Activated CD4-positive, alpha-beta T cell treated with anti-CD3 and anti-CD28 coated beads for 24 hours (primary cell): ENCODE measurements at places on chromosomes 5 and 9.
A peak's percentile ranks its signal among the peaks of the same experiment; 100 is the strongest.

DNA sequence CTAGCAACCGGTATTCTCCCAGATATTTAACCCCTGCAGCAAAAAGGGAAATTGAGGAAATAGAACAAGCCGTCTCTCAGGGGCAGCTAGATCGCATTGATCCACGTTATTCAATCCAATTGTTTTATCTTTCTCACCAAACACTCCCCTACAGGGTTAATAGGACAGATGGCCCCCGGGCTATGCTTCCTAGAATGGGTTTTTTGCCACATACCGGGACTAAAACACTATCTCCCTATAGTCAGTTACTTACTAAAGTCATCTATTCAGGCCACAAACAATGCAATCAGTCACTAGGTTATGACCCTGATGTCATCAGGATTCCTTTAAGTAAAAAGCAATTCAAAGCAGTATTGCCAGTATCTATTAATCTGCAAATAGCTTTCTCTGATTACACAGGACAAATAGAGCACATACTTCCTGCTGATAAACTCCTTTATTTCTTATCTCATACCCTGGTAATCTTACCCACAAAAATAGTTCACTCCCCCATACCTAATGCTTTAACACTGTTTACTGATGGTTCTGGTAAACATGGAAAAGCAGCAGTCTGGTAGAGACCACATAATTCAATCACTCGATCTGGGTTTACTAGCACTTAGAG lies 159.0 kb downstream of the CPLANE1 start:
- DNase-seq, result no peak

GRCh38 chr9:92954049-92954861 lies 6.9 kb downstream of the FGD3 start:
- peak; percentile 58 for DNase-seq

DNA sequence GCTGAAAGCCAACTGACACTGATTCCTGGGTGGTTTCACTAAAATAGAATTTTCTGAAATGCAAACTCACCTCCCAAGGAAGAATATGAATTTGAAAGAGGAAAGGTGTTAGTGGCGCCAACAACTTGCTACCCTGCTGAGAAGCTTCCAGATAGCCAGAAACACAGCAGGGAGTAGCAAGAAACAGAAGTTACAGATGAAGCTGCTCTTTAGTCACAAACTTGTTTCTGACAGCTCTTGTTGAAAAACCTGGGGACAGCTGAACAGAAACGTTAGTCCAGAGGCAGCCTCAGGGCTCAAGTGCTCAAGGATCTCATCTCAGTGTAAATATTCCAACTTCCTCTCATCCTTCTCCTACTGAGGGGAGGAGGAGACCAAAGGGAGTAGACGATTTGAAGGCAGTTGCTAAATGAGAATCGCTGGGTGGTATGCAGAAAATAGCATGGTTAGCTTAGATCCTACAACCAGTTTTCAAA lies 184.1 kb downstream of the PDE4D start:
- no peak for DNase-seq

DNA sequence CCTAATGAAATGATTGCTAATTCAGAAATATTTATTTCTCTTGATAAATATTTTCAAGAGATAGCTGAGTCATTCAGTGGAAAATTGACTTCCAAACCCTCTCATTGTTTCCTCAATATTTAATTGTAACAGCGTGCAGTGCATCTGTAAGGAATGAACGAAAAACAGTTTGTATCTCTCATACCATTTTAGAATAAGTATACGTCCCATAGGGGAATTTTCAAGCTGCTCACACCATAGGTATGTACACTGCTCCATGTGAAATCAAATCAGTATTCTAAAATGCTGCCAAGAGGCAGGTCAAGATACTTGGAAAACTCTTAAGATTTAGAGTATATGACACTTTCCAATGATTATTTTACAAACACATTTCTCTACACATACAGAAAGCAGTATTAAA lies 202.2 kb downstream of the ARL15 start:
- no peak for DNase-seq

- DNase-seq, result no peak
These were observed 3.8 kb downstream of the SPINK6 start for GRCh38 chr5:148206620-148207019.

DNA sequence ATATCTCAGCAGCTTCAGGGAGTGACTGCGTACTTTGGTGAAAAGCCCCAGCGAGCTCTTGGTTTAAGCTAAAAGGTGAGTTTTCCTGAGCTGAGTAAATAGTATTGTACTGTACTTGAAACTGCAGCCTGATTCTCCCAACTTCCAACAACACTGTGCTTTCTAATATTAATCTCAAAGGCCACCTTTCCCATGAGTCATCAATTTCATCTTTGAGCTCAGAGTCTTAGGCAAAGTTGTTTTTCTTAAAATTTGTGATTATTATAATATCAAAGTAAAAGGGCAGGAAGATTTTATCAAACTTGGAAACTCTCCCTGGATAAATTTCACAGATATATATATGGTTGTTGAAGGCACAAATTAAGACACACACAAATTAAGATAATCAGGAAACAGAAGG lies 51.0 kb downstream of the TRPC7 start:
- DNase-seq, result no peak

GRCh38 chr5:136814619-136815378 lies 449.5 kb upstream of the TRPC7 start:
- no peak for DNase-seq

DNA sequence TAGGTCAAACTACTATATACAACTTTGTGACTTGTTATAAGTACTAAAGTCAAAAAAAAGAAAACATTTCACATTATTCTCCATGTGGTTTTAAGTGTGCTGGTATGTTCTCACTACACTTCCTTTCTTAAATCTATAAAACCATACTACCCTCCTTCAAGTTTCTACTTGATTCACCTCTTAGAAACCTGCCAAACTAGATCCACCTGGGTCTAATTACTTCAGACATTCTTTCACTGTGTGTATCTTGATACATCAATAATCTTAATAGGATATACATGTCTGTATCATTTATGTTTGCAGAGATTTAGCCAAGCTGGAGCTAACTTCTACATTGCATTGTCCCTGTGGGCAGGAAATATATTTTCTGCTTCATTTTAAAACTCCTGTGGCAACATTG lies 1012.6 kb downstream of the EFNA5 start:
- DNase-seq, result no peak

DNA sequence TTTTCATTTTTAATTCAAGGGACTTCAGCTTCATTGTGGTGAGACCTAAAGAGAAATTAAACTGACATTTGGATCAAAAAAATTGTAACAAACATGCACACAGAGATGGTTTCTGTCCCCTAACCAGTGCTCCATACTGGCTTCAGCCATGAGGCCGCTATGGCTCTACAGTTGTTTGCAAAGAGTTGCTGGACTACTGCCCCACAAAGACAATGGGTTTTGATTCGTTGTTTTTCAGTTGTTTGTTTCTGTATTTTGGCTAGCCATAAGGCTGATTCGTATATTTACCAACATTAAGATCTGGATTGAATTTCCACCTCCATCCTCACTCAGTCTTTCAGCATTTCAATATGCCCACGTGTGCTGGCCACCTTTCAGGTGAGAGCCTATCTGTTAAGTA lies 163.7 kb upstream of the KIF2A start:
- no peak for DNase-seq

- DNase-seq, result no peak
These were observed 420.1 kb upstream of the MEF2C start for GRCh38 chr5:89303033-89303480.

DNA sequence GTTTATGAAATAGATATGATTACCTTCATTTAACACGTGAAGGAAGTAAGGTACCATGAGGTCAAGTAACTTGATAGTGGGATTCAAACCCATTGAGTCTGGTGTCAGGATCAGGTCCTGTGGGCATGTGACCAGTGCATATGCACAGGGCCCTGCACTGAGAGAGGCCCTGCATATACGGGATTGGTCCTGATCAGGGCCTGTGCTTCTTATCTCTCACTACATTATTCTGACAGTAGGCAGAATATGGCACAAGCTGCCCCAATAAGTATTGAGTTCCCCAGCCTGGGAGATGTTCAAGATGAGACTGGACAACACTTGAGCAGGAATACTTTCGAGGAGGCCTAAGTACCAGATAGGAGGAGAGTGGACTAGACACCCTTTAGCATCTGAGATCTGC lies 44.0 kb downstream of the GALNT10 start:
- no peak for DNase-seq

GRCh38 chr9:92097997-92098482 lies 17.2 kb downstream of the SPTLC1 start:
- DNase-seq, result peak; percentile 69

- no peak for DNase-seq
These were observed 176.2 kb downstream of the DIRAS2 start for GRCh38 chr9:90466441-90466840.

GRCh38 chr5:111469903-111470302 lies 42.4 kb downstream of the STARD4 start:
- no peak for DNase-seq

GRCh38 chr5:151598984-151599383 lies 7.9 kb upstream of the FAT2 start:
- no peak for DNase-seq

DNA sequence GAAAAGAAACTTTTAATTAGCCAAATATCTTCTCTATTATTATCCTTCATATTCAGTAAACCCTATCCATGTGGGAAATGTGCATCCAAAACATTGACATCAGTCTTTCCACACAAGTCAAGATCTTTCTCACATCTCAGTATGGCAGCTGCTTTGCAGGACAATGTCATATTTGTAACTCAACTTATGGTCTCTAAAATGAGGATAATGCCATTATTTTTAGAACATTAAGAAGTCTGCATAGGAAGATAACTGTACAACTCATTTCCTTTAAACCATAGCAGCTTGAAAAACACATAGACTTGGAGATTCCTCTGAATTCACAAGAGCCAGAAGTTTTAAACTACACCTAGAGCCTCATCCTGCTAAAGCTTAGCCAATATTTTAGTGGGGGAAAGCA lies 43.7 kb downstream of the MCTP1 start:
- no peak for DNase-seq

GRCh38 chr9:138075961-138076649 lies 198.5 kb downstream of the CACNA1B start:
- no peak for DNase-seq

GRCh38 chr5:77993141-77993854 lies 217.2 kb upstream of the TBCA start:
- no peak for DNase-seq

GRCh38 chr5:135942202-135942771 lies 12.5 kb downstream of the LECT2 start:
- DNase-seq, result no peak

- DNase-seq, result no peak
These were observed 1.6 kb downstream of the ELL2 start for GRCh38 chr5:95959888-95960666.

DNA sequence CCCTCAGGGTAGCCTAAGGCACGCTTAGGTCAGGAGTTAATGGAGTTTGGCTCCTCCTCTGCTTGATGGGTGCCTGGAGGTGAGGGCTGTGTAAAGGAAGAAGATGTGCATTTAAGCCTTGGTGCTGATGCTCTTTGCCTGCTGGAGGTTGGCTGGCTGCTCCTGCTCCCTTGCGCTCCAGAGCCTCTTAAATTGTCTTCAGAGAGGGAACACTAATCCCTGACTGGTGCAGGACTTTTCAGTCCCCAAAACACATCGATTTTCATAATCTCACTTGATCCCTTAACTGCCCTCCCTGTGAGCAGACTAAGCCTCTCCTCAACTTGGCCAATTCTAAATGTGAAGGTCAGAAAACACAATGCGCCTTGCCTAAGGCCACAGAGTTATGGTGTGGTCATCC lies 16.2 kb upstream of the TCOF1 start:
- no peak for DNase-seq

- DNase-seq, result no peak
These were observed 2.8 kb upstream of the SMARCA2 start for GRCh38 chr9:2012347-2012746.

- DNase-seq, result no peak
These were observed 234.8 kb downstream of the GLIS3 start for GRCh38 chr9:4065054-4065453.

DNA sequence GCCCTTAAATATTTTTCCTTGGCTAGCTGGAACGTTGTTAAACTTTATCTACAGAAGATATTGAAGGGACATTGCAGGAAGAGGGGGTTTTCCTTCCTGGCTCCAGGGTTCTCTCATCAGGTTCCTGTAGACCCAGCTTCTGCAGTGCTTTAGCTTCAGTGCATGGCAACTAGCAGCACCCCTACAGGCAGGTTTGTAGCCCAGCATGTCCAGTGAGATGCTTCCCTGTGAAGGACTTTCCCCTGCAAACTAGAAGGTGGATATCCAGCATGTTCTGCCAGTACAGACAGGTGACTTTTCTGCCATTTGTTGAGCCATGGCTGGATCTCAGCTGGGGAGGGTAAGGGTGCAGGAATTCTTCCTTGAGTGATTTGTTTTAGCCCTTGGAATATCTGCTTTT lies 10.4 kb downstream of the CCL28 start:
- DNase-seq, result no peak

DNA sequence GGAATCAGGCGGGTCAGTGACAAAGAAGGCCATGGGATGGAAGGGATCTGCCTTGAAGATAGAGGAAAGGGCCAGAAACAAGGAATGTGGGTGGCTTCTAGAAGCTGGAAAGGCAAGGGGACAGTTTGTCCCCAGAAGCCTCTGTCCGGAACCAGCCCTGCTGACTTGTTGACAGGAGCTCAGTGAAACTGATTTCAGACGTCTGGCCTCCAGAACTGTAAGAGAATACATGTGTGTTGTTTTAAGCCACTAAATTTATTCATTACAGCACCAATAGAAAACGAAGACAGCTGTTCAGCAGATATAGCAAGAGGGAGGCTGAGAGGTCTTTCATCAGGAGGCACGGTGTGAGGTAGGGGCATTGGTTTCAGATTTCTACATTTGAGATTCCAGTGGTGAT lies 422.5 kb downstream of the KDM4C start:
- DNase-seq, result no peak

DNA sequence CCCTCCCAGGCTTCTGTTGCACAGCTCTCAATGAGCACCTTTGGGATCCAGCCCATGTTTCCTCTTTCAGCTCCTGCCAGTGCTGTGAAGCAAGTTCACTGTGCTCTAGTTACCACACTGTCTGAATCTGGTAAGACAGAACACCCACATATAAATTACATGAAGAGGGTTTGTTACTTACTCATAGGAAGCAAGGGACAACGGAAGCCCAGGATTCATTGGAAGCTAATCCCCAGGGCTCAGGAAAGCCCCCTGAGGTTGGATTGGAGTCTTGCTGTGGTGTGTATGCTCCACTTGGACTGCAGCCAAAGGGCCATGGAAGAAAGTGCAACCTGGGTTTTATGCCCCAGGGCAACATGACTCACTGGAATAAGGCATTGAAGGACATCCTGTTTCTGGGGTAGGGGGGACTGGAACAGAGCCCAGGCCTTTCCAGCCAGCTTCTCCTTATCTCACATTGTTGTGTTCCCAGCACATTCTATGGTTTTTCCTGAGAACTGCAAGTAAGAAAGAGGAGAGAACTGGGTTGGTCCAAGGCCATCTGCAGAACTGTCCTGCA lies 15.6 kb upstream of the CLK4 start:
- DNase-seq, result no peak
